ENCODE measurements at places on chromosomes 13 and 19. TPM values are rescaled to one million over a fixed set of nuclear protein-coding genes. Genes with fewer than 3 reads are reported as not detected.

Gene RETN
- 4.8 TPM for total RNA-seq

Gene GPR183
- 32.6 TPM for total RNA-seq

Gene ZNF266
- total RNA-seq: 14.0 TPM

DNA sequence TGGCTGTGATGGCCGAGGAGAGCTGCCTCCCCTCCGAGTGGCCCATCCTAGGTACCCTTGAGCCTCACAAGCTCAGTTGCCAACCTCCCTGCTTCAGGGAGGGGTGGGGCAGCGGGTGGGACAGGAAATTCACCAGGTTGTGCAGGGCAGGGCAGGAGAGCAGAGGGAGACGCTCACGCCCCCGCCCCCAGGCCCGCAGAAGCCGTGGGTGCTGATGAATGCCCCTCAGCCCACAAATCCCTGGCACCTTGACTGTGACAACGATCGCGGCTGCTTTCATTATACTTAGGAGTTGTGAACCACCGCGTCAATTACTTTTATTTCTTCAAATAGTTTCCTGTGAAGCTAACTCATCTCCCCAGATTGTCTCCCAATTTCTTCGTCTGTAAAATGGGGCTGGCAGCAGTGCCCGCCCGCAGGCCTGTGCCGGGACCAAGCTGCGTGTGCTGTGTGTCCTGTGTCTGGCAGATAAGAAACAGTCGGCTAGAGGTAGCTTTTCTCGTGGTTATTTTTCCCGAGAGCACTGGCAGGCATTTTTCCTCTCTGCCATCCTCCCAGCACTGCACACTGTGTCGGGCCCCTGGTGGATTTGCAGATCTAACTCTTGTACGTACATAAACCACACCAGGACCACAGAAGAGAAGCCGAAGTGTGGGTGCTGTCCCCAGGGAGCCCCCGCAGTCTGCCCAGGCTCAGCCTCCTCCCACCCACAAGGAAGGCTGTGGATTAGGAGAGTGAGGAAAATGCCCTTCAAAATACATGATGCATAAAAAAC is 7.9 kb upstream of the RASA3 start:
- no peak for DNase-seq

DNA sequence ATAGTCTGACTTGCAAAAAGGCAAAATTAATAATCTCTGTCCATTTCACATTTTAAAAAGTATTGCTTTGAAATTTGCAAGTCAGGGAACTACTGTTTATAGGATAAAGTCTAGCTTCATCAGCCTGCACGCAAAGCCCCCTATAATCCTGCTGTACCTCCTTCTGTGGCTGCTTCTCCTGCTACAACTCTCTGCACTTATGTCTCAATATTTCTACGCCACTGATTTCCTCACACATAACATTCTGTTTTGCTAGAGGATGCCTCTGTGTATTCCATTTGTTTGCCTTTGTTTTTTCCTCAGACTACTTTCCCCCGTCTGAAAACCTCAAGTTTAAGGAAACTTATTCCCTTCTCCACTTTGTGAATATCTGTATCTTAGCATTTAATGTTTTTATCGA is 389.9 kb downstream of the RFC3 start:
- DNase-seq: no peak

GRCh38 chr19:32168111-32168510 is 177.3 kb upstream of the ZNF507 start:
- DNase-seq: peak; percentile 49

- DNase-seq: no peak
Measured at GRCh38 chr13:97278435-97279411, 56.6 kb downstream of the MBNL2 start.
